Suprapubic skin (tissue), 4 donors: ENCODE measurements at places on chromosomes 12 and 14.

DNA sequence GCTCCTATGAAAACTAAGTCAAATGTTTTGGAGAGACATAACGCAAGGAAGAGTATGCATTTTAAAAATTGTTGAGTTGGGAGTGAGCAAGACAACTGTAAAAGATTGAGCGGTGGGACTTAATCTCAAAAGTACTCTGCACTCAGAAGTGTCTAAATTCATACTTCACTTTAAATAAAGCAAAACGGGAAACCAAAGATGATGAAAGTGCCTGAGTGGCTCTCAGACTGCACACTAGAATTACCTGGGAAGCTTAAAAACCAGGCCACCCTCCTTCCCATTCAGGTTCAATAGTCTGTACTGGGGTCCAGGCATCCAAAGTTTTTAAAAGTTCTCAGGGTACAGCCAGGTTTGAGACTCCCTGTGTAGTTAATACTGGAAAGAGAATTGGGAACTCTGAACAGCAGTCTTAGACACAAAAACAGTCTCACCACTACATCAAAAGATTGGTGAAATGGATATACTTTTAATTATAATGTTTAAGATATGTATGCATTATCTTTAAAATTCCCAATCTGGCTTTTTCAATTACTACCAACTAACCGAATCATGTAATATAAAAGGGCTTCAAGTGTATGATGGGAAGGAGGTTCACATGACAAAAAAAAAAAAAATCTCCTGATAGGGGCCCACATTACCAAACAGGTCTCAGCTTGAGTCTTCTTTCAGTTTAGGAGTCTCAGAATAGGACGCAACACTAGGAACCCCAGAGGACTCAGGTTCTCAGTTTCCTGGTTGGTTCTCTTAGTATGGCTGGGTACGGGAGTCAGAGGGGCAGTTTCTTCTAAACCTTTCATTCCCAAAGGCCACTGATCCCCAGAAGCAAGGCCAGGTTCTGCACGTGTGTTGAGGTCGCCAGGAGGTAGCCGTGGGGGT lies 1.0 kb downstream of the HOMEZ start:
- DNase-seq, result no peak

GRCh38 chr12:46451276-46452021 lies 78.9 kb upstream of the SLC38A2 start:
- DNase-seq, result no peak

- DNase-seq, result no peak
Measured at GRCh38 chr12:98532687-98533304, 17.4 kb downstream of the TMPO start.

DNA sequence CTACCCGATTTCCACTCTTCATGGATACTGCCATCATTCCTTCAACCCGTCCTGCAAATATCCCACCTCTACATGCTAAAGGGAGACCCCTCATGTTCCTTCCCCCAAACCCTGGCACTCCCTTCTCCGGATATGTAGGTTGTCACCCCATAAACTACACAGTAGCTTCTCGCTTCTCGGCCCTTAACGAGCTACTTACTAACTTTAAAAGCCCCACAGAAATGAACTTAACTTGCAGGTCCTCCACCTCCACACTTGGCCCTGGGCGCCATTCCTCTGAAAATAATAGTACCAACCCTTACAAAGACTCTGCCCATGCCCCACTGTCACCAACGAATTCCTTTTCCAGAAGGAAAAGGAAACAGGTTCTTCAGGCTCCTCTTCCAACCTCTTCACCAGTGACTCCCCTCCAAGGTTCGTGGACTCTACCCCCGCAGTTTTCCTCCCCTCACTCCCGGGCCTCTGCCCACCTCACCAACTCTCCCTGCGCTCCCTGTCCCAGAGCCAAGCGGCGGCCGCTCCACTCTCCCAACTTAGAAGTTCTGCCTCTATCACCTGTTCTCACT lies 1.2 kb downstream of the SPPL3 start:
- DNase-seq, result no peak

GRCh38 chr12:129830796-129831195 lies 73.0 kb downstream of the TMEM132D start:
- DNase-seq, result no peak

DNA sequence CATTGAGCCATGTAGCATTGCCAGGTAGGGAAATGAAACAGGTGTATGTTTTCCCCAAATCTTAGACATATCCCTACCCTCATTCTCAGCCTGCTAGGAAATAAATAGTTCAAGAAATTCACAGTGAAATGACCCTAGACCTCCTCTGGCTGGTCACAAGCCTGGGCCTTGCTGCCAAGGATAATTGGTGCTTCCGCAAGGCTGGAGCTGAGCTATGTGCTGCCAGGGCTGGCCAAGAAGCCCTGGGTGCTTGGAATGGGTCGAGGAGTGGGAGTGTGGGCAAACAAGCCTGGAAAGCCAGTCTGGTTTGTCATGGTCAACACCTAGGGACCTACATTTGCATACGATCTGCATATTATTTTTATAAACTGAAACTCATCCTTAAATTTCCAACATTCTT lies 31.3 kb upstream of the SLC10A1 start:
- no peak for DNase-seq

DNA sequence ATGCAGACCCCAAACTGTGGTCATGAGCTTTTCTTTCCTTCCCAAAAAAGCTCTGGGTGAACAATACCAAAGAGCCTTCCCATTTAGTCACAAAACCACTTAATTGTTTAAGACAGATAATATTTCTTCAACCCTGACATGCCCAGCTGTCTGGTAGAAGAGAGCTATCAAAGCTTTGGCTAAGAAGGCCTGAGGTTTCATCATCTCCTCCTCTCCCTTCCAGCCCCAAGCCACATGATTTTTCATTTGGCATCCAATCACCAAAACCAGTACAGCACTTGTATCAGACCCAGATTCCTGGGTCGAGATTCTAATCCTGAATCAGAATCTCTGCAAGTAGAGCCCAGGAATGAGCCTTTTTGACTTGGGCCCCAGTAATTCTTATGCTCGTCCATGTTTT lies 199.6 kb upstream of the TMEM260 start:
- DNase-seq, result no peak
